ENCODE measurements at places on chromosomes 1 and 21. TPM values are rescaled to one million over a fixed set of nuclear protein-coding genes. Genes with fewer than 3 reads are reported as not detected.
A peak's percentile ranks its signal among the peaks of the same experiment; 100 is the strongest.

GRCh38 chr1:85317560-85317959 lies 41.1 kb upstream of the BCL10 start:
- no peak overlapping the region for H3K27ac ChIP-seq
- DNase-seq, result no peak
- H3K27me3 ChIP-seq, result no peaks in the 10 kb centered on the region
- no peaks in the 10 kb centered on the region for H3K36me3 ChIP-seq
- peaks cover 43% of the 10 kb centered on the region for H3K4me1 ChIP-seq

- H3K27ac ChIP-seq, result no peak overlapping the region
- H3K4me1 ChIP-seq, result no peaks in the 10 kb centered on the region
- H3K36me3 ChIP-seq, result peaks cover 21% of the 10 kb centered on the region
- no peak overlapping the region for H3K4me3 ChIP-seq
Observed at GRCh38 chr1:99749504-99750347, 16.7 kb downstream of the FRRS1 start.

GRCh38 chr1:2233468-2233867 lies 5.3 kb downstream of the SKI start:
- peak overlapping the region; percentile 25 for H3K4me3 ChIP-seq
- H3K36me3 ChIP-seq, result no peaks in the 10 kb centered on the region
- no peak for DNase-seq
- peaks cover 96% of the 10 kb centered on the region for H3K4me1 ChIP-seq
- H3K27ac ChIP-seq, result peak overlapping the region; percentile 79

DNA sequence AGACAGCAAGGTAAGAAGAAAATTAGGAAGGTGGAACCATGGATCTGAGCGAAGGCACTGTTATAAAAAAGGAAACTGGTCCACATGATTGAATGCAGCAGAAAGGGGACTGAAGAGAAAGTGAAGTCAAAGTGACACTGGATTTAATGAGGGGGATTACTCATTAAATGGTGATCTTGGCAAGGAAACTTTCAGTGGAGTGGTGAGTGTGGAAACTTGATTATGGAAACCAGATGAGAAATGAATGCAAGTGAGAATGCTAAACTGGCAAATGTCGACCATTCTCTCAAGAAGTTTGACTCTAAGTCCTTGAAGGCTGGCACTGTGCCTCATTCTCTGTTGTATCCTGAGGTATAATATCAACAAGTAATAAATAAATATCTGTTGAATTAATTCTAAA lies 23.3 kb downstream of the COLGALT2 start:
- H3K27ac ChIP-seq, result no peak overlapping the region
- no peaks in the 10 kb centered on the region for H3K36me3 ChIP-seq
- no peak overlapping the region for H3K4me3 ChIP-seq
- H3K4me1 ChIP-seq, result no peaks in the 10 kb centered on the region
- DNase-seq, result no peak

TTC22 gene
- 0.13 TPM for total RNA-seq

Measured in heart right ventricle (tissue), 16 donors.